ENCODE measurements at places on chromosomes 5 and 9. TPM values are rescaled to one million over a fixed set of nuclear protein-coding genes. Genes with fewer than 3 reads are reported as not detected.

Gene FRMD3
- 43.6 TPM for total RNA-seq

Gene JAKMIP2
- 56.3 TPM for total RNA-seq

Gene HACD4
- total RNA-seq, result 0.41 TPM

Gene C6
- 0.41 TPM for total RNA-seq

Gene HMMR
- 2.9 TPM for total RNA-seq

Gene C9
- total RNA-seq, result under 0.01 TPM

Gene ALDH1B1
- total RNA-seq, result 11.0 TPM

GRCh38 chr9:137161558-137162486 lies 8.0 kb downstream of the LRRC26 start:
- DNase-seq, result no peak

GRCh38 chr5:136891175-136891972 lies 526.0 kb upstream of the TRPC7 start:
- DNase-seq, result no peak

GRCh38 chr9:17315341-17315740 lies 180.5 kb downstream of the CNTLN start:
- no peak for DNase-seq

DNA sequence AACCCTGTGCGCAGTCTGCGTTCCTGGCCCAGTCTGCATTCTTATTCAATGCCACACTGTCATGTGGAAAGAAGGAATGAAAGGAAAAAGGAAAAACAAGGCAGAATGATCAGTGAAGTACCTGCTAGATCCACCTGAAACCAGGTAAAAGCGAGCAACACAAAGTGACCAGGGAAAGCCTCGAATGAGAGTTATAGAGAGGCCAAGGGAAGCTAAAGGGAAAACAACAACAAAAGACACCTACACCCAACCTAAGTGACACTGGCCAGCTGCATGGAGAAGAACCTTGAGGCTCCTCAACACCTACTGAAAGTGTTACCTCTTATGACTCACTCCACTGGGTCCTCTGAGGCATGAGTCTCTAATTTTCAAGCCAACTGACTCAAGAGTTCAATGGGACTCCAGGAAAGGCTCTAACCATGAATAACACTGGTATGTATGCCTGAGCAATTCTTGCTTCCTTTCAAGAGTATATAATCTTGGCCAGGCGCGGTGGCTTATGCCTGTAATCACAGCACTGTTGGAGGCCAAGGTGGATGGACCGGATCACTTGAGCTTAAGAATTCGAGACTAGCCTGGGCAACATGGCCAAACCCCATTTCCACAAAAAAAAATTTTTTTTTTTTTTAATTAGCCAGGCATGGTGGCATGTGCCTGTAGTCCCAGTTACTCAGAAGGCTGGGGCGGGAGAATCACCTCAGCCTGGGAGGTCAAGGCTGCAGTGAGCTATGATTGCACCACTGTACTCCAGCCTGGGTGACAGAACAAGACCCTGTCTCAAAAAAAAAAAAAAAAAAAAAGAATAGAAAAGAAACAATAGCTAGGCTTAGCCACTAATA lies 29.0 kb downstream of the MTMR12 start:
- no peak for DNase-seq

DNA sequence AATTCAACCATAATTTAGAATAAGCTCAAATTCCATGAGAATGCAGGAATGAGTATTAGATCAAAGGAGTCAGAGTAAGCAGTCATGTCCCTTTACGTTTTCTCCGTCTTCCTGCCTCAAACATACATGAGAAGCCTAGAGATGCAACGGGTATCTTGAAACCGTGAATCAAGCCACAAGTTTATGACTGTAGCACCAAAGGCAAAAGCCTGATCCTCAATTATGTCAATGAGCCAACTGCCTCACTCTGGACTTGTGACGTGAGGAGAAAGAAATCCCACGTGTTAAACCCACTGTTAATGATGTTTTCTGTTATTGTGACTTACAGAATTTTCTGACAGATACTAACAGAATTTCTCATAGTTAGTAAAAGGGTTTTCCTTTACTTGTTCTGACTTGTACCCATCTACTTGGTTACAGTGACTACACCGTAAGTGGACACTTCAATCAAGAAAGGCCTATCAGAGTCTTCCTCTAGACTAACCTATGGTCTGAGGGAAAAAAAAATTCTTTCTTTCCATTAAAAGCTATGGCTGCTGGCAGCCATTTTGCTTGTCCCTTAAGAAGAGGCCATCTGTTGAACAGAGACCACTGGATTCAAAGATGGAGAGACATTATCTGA lies 35.3 kb upstream of the HK3 start:
- DNase-seq, result no peak

- DNase-seq, result no peak
Measured at GRCh38 chr5:69032009-69032408, 61.8 kb upstream of the SLC30A5 start.

- DNase-seq, result no peak
Measured at GRCh38 chr5:177382423-177383029, 1.7 kb upstream of the SLC34A1 start.

DNA sequence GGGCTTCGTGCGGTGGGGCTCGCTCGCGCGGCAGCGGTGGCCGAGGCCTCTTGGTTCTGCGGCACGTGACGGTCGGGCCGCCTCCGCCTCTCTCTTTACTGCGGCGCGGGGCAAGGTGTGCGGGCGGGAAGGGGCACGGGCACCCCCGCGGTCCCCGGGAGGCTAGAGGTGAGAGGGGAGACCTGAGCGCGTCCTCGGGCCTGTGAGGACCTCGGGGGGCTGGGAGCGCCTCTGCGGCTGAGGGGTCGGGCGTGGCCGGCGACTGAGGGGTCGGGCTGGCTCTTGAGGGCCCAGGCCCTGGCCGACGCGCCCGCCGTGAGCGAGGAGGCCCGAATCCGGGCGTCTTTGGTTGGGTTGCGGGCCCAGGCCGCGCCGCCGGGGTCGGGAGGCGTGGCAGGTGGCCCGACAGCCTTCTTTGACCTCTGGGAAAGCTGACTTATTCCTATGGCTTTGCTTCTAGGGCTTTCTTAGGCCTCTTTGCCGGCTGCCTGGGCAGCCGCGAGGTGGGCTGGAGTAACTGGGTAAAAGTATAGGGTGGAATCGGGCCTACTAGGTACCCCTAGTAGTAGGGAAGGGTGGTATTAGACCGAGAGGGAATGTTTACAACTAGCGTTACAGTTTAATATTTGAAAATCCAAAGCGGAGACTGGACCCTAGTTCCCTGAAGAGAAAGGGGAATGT lies at the start of gene CANX:
Gene CANX (plus strand): TSS at position 33 of the 681 bp plus-strand sequence. CDS start 6,715 bp downstream, outside the sequence.
- DNase-seq, result no peak

GRCh38 chr9:120242116-120242811 lies 337.7 kb downstream of the CDK5RAP2 start:
- DNase-seq, result no peak

- no peak for DNase-seq
Measured at GRCh38 chr5:180652346-180652745, 2.9 kb upstream of the FLT4 start.

GRCh38 chr5:170619869-170620268 lies 116.0 kb downstream of the KCNIP1 start:
- DNase-seq, result no peak

DNA sequence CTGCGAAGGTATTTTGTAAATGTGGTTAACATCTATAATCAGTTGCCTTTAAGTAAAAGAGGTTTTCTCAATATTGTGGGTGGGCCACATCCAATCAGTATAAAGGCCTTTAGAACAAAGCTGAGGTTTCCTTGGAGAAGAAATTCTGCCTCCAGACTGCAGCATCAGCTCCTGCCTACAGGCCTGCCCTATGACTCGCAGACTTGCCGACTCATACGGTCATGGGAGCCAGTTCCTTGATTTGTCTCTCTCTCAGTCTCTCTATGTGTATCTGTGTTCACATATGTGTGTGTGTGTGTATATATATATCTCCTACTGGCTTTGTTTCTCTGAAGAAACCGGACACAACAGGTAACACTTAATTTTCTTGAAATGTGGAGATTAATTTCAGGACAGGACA lies 45.3 kb downstream of the SLC36A1 start:
- no peak for DNase-seq

DNA sequence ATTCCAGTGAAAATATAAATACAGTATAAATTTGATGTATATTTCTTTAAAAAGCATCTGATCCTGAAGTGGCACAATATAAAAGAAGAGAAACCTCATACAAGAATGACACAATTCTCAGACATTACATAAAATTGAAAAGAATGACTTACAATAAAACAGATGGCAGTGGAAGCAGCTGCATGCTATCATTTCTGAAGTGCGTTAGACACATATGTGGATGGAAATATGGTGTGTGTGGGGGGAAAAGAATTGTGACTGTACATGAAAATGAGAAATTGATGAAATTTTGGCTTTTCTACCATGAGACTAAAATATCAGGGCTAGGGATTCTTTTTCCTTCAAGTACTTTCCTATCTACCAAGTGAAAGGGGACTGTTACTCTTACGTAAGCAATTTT lies 45.9 kb upstream of the CDH18 start:
- no peak for DNase-seq

DNA sequence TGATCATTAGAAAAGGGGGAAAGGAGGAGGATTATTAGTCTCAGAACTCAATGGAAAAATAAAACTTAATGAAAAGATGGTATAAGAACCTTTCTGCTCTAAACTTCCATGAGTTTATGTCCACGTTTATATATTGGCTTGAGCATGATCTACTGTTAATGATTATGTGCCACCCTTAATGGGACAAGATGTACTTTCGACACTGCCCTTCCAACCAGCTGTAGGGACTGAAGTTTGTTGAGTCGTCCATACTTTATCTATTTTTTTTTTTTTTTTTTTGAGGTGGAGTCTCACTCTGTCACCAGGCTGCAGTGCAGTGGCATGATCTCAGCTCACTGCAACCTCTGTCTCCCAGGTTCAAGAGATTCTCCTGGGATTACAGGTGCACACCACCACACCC lies 25.0 kb upstream of the GABRP start:
- no peak for DNase-seq

DNA sequence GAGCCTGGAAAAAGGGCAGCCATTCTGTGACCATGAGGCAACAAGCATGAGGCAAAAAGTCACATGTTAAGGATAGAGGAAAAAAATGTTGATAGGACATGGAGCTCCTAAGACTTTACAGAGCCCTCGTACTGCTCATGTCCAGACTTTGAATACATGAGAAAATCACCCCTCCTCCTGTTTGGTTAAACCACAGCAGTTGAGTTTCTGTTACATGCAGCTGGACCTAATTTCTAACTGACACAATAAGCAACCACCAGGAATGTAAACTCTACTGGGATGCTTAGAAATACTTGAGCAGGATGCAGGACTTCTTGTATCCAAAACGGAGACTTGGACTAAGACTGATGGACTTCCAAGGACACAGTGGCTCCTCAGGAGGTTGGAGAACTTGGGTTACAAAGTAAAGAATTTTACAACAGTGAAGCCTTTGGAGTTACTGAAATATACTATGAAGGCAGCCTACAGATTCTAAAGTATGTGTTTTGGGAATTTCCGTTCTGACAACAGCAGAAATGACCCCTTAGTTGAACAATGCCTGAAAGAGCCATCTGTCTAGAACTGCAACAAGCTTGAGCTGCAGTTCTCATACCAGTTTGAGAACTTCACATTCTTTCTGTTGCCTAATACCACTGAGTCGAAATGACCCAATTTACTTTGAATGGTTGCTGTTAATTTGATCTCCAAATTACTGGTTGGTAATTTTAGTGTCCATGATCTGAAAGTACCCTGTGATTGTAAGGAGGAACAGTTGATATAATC lies 268.9 kb downstream of the PIK3R1 start:
- no peak for DNase-seq

GRCh38 chr9:115694014-115694413 lies 459.6 kb upstream of the PAPPA start:
- DNase-seq, result no peak

DNA sequence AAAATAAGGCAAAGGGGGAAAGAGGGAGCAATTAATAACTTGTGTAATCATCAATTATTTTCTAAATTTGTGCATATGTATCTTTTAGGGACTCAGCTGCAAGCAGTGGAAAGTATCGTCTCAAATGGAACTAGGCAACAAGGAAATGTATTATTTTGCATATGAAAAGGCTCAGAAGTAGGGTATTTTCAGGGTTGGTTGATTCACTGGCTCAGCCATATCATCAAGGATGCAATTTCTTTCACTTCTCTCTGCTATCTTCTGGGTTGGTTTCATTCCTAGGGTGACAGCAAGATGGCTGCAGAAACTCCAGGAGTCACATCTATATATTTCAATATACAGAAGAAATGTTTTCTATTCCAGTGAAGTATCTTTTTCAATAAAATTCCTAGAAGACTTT lies 509.8 kb downstream of the DMAC1 start:
- DNase-seq, result no peak

- DNase-seq, result no peak
Measured at GRCh38 chr9:90905822-90906221, 104.2 kb downstream of the SYK start.

- DNase-seq, result peak; percentile 45
Measured at GRCh38 chr5:147949711-147950573, 43.6 kb upstream of the C5orf46 start.

DNA sequence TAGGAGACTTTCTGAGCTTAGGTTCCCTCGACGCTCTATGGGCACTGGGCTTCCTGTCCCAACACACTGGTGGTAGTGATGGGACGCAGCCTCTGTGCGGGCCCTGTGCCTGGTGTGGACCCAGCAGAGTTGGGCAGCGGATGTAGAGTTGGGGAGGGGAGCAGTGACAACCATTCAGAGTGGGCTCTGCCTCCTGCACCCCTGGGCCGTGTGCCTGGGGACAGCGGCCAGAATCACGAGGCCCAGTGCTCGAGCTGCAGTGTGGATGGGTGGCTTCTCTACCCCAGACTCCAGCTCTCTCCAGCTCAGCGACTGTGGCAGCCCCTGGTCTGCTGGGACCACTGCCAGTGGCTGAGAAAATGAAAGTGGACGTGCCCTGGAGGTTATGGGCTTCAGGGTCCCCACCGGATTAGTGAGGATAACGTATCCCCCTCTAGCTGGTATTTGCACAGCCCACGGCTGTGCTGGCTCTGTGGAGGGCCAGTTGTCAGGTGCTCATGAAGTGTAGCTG lies 18.6 kb downstream of the RXRA start:
- DNase-seq, result no peak

DNA sequence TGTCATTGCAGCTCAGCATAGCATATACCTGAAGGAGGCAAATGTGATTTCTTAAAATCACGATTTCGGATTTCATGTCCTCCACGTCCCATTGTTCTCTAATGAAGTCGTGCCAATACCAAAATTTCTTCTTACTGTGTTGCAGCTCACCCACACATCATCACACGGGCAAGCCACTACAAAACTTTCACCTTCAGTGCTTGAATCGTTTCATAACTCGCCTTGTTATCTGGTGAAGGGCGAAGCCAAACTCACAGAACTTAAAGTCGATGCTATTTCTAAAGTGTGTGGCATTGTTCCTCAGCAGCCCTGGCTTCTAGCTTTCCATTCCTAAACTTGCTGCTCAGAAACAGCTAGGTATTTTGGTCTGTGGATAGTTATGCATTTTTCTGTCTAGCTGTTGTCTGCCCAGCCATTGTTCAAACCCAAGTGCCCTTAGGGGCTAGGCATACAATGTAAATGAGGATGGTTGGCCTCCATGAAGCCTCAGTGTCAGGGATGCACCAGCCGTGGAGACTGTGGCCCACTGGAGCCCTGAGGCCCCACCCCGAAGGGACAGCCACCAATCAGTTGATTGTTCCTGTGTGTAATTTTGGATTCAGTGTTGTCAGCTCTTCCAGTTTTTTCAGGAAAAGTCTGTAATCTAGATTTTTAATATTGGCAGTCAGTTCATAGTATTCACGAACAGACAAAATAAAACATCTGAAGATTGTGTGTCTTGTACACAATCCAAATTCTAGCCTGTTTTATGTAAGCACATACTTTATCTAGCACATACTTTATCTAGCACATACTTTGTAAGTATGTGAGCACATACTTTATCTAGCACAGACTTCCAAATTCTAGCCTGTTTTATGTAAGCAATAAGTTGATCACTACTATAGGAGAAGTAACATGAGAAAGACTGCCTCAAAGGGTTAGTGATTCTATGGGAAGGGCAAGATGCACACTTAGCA lies 112.8 kb downstream of the DAPK1 start:
- no peak for DNase-seq

Measured in frontal cortex (tissue), 4 donors.